Panc1 (cell line): ENCODE measurements at places on chromosomes 16 and 17. TPM values are rescaled to one million over a fixed set of nuclear protein-coding genes. Genes with fewer than 3 reads are reported as not detected.

GNGT2 gene
- not detected for total RNA-seq

GRCh38 chr17:78828470-78829185, 12.0 kb downstream of the USP36 start:
- H3K27me3 ChIP-seq = no peaks in the 10 kb centered on the region
- no peak for DNase-seq
- peaks cover 23% of the 10 kb centered on the region for H3K36me3 ChIP-seq
- H3K27ac ChIP-seq = no peak overlapping the region
- no peak overlapping the region for H3K4me3 ChIP-seq

TM4SF5 gene
- not detected for total RNA-seq

- H3K27ac ChIP-seq = no peak overlapping the region
- no peaks in the 10 kb centered on the region for H3K27me3 ChIP-seq
- DNase-seq = no peak
- no peaks in the 10 kb centered on the region for H3K4me1 ChIP-seq
Measured at GRCh38 chr17:53249036-53249435, 573.7 kb upstream of the KIF2B start.
